ENCODE measurements at places on chromosomes 5 and 9. TPM values are rescaled to one million over a fixed set of nuclear protein-coding genes. Genes with fewer than 3 reads are reported as not detected.

Gene SPINK13
- not detected for total RNA-seq

Gene MED7
- 10.7 TPM for total RNA-seq

Gene NRG2
- 6.6 TPM for total RNA-seq

Gene TMEM252
- not detected for total RNA-seq

Gene SPARC
- 101 TPM for total RNA-seq
